ENCODE measurements at places on chromosomes 4 and X. TPM values are rescaled to one million over a fixed set of nuclear protein-coding genes. Genes with fewer than 3 reads are reported as not detected.

Gene TBC1D8B
- 1.4 TPM for total RNA-seq

Gene ACTRT1
- total RNA-seq = not detected

Gene JAKMIP1
- total RNA-seq = not detected

Gene BMX
- not detected for total RNA-seq

Gene FRMPD3
- 0.17 TPM for total RNA-seq
